ENCODE measurements at places on chromosomes 2 and 18. TPM values are rescaled to one million over a fixed set of nuclear protein-coding genes. Genes with fewer than 3 reads are reported as not detected.

The FAM124B gene
- total RNA-seq, result 1.3 TPM

DNA sequence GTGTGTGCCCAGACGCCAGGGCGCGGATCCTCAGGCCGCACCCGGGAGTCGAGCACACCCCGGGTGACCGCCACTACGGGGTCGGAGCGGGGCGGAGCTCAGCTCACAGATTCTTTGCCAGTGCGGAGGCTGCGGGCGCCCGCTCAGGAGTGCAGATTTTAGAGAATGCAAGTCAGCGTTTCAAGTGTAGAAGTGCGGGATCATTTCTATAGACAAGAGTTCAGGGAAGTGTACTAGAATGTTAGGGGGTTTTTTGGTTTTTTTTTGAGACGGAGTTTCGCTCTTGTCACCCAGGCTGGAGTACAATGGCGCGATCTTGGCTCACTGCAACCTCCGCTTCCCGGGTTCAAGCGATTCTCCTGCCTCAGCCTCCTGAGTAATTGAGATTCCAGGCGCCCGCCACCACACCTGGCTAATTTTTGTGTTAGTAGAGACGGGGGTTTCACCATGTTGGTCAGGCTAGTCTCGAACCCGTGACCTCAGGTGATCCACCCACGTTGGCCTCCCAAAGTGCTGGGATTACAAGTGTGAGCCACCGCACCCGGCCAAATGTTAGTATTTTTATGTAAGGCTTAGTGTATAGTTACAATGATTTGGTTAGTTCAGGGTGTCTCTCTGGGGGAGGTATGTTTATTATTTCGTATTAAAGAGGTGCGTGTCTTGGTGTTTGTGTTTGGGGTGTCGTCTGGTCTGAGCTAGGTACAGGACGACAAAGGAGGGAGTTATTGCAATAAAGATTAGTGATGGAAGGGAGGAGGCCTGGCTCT lies 619 bp upstream of the FAM168B start:
- H3K27me3 ChIP-seq, result no peaks in the 10 kb centered on the region
- H3K4me3 ChIP-seq, result peak overlapping the region; percentile 82
- DNase-seq, result no peak
- peaks cover 3% of the 10 kb centered on the region for H3K36me3 ChIP-seq
- peak overlapping the region; percentile 79 for H3K27ac ChIP-seq
- H3K4me1 ChIP-seq, result peaks cover 26% of the 10 kb centered on the region

- no peak for DNase-seq
- no peaks in the 10 kb centered on the region for H3K4me1 ChIP-seq
- no peaks in the 10 kb centered on the region for H3K36me3 ChIP-seq
- H3K27ac ChIP-seq, result no peak overlapping the region
- H3K4me3 ChIP-seq, result no peak overlapping the region
Measured at GRCh38 chr2:162888652-162889051, 50.1 kb upstream of the KCNH7 start.

GRCh38 chr2:23541503-23542229 lies 156.7 kb downstream of the KLHL29 start:
- no peak for DNase-seq
- no peak overlapping the region for H3K27ac ChIP-seq
- no peaks in the 10 kb centered on the region for H3K27me3 ChIP-seq

The IL1RL2 gene
- total RNA-seq, result not detected

The ZNF24 gene
- 68.3 TPM for total RNA-seq

- no peaks in the 10 kb centered on the region for H3K27me3 ChIP-seq
- no peak for DNase-seq
- peaks cover 32% of the 10 kb centered on the region for H3K36me3 ChIP-seq
- H3K27ac ChIP-seq, result no peak overlapping the region
- no peak overlapping the region for H3K4me3 ChIP-seq
Measured at GRCh38 chr2:74009577-74009976, 24.9 kb downstream of the TET3 start.

The RAB1A gene
- total RNA-seq, result 85.3 TPM
